ENCODE measurements at places on chromosomes 2 and 18.

- DNase-seq = no peak
These were observed 120.9 kb downstream of the FSIP2 start for GRCh38 chr2:185859506-185859905.

GRCh38 chr2:138985881-138986280 lies 205.7 kb upstream of the NXPH2 start:
- no peak for DNase-seq

DNA sequence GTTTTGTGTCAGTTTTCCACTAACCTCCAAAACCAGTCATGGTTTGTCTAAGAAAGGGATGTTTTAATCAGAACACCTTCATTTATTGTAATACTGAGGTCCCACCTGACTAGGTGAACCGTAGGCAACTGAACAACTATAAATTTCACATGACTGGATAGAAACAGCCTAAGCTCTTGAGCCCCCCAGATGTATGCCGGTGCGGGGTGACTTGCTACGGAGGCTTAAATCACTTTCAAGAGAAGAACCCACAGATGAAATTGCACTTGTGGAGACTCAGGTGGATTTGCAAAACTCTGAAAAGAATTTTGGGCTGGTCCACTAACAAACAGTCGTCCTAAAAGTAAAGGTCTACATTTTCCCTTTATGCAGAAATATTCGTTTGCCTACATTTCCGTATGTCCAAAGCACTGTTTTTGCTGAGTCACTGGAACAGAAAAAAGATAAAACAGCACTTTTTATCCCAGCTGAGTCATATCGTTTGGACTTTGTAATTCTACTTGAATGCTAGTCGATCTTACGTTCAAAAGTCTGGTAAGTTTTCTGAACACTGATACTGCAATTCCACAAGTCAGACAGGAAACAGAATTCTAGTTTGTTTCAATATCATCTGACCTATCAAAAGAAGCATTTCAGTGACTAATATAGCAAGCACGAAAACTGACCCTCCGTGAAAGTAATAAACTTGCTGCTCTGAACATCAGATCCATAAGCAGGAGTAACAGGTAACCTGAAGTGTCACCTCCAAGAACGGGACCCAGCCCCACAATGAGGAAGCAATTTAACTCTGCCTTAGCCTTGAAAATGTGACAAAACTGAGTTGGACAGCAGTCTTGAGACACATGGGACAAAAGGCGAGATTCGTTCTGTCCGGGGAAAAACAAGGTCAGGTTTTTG lies 18.1 kb downstream of the ZNF516 start:
- no peak for DNase-seq

DNA sequence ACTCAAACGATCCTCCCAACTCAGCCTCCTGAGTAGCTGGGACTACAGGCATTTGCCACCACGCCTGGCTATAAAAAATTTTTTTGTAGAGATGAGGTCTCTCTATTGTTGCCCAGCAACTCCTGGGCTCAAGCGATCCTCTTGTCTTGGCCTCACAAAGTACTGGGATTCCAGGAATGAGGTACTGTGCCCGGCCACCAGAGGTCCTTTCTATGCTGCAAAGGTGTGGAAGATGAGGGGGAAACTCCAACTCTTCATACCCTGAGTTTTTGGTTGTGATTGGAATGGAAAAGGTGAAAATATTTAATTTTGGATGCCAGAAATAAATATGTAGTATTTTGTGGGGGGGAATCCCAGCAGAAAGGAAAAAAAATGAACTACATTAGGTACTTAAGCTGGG lies 36.0 kb downstream of the MRPL33 start:
- DNase-seq = no peak

- DNase-seq = no peak
These were observed 32.6 kb downstream of the MAP2 start for GRCh38 chr2:209456489-209456888.

- no peak for DNase-seq
These were observed 91.7 kb upstream of the YWHAQ start for GRCh38 chr2:9722451-9722850.

All from activated CD8-positive, alpha-beta memory T cell treated with anti-CD3 and anti-CD28 coated beads for 4 hours (primary cell).